Stimulated activated CD4-positive, alpha-beta T cell treated with anti-CD3 and anti-CD28 coated beads, Interleukin-4, amount 100 ng/mL, for 4 hours (primary cell): ENCODE measurements at places on chromosomes 12 and 14.

DNA sequence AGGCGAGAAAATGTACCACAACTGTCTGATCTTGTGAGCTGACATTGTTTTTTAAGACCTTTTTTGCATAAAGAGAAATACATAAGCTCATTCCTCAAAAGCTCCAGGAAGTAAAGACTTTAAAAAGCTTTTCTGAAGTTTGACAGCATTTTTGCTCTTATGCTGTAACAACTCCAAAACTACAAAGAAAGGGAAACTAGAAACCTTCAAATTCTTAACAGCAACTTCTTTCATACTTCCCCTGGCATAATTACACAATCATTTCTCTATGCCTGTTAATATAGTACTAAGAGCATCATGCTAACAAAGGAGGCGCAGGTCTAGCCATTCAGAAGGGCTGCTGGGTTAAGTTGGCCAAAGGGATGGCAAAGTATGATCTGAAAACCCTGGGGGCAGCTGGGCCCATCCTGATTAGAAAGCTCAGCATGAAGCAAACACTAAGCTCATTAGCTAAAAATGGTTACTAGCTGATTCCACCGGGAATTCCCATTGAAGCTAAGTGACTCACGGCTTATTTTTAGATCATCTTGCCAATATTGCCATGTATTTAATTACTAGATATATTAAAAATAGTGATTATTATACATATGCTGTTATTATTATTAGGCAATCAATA lies 26.1 kb upstream of the ANP32D start:
- DNase-seq: no peak

DNA sequence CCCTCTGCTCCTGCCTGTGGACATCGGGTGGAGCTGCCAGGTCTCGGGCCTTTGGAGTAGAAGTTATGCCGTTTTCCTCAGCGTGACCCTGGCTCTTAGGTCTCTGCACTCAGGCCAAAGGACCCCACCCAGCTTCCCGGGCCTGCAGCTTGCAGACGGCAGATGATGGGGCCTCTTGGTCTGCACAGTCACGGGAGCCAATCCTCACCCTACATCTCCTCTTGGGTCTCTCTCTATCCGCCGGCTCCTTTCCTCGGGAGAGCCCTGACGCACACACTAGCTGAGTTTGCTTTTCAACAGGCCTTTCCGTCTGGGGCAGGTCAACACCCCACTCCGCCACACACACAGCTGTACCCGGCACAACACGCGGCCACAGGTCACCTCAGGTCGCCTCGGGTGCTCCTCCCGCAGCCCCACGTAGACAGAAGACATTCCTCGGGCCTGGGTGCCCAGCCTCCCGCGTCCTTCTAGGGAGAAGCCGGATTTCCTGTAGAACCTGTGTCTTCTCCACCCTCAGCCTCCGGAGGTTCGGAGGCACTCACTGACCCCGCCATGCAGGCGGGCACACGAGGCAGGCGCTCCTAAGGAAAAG lies 9.9 kb downstream of the GALNT9 start:
- DNase-seq: no peak

- no peak for DNase-seq
These were observed 2.5 kb upstream of the CTDSP2 start for GRCh38 chr12:57849035-57849434.

GRCh38 chr12:47038270-47038748 lies 41.1 kb upstream of the PCED1B start:
- no peak for DNase-seq

DNA sequence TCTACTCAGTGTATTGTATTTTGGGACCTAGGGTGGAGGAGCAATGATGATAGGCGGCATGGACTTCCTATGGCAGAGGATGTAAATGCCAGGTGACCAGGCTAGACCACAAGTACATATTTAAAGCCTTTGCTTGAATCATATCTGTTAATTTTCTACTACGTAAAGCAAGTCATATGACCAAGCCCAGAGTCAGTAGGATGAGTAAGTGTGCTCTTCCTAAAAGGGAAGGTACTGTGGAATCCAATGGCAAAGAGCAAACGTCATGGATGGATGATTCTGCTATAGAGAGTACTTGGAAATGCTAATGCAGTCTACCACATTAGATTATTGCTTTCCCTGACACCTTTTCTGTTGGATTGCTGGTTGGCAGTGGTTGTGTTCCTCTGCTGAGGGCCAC lies 16.8 kb downstream of the GPATCH2L start:
- DNase-seq: no peak

- no peak for DNase-seq
These were observed 168.5 kb upstream of the RTL1 start for GRCh38 chr14:101072070-101072469.

DNA sequence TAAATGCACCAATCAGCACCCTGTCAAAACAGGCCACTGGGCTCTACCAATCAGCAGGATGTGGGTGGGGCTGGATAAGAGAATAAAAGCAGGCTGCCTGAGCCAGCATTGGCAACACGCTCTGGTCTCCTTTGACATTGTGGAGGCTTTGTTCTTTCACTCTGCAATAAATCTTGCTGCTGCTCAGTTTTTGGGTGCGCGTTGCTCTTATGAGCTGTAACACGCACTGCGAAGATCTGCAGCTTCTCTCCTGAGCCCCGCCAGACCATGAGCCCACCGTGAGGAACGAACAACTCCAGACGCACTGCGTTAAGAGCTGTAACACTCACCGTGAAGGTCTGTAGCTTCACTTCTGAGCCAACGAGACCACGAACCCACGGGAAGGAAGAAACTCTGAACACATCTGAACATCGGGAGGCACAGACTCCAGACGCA lies 8.4 kb upstream of the PIANP start:
- no peak for DNase-seq

- DNase-seq: no peak
These were observed 77.5 kb downstream of the PELI2 start for GRCh38 chr14:56195704-56196103.

DNA sequence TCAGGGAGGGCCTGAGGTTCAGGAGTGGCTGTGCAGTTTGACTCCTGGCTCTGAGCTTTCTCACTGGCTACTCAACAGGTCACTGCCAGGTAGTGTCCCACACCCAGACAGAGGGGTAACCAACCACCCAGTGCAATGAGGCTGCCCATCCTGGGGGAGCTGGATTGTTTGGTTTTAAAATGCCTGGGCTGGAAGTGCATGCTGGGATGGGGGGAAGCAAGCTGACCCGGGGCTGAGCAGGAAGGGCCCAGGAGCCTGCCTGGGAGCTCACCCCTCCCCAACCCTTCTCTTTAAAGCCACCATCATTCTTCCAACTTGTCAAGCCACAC lies 12.6 kb upstream of the ABHD12B start:
- DNase-seq: no peak

GRCh38 chr14:57962325-57963035 lies 96.6 kb upstream of the SLC35F4 start:
- no peak for DNase-seq

DNA sequence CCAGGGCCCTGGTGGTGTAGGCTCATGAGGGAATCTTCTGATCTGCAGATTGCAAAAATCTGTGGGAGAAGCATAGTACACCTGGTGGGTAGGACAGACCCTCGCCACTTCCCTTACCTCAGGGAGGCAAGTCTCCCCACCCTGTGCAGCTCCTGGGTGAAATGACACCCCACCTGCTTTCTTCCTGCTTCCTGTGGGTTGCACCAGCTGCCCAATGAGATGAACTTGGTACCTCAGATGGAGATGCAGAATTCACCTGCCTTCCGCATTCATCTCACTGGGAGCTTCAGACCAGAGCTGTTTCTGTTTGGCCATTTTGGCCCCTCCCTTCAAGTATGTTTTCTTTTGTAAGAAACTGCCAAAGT lies 4.7 kb downstream of the CLEC2D start:
- no peak for DNase-seq

GRCh38 chr12:92942905-92943304 lies 13.8 kb upstream of the EEA1 start:
- no peak for DNase-seq

DNA sequence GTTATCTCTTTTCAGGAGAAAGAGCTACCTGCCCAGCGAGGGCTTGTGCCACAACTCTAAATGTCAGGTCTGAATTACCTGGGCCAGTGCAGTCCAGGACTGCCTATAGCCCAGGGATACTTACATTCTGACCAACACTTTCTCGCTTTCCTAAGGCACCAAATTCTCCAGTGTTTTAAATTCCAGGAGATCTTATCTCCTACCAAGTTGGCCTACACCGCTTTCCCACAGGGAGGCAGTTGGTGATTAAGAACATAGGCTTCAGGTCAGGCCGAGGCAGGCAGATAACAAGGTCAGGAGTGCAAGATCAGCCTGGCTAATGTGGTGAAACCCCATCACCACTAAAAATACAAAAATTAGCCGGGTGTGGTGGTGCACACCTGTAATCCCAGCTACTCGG lies 41.1 kb downstream of the RPS29 start:
- no peak for DNase-seq

DNA sequence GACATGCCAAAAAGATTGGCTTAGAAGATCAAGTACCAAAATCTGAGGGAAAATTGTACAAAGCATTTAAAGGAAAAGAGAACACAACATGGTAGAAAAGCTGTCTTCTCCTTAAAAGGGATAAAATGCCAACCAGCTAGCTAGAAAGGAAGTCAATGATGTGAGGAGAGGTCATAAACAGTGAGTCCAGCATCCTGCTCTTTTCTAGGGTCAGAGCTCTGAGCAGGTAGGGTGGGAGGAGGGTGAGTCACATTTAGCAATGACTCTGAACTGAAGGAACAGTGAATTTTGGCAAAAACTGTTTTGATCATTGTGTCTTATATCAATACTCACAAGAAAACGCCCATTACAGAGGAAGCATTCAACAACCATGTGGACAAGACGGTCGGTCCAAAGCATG lies 322.3 kb downstream of the DAD1 start:
- no peak for DNase-seq

DNA sequence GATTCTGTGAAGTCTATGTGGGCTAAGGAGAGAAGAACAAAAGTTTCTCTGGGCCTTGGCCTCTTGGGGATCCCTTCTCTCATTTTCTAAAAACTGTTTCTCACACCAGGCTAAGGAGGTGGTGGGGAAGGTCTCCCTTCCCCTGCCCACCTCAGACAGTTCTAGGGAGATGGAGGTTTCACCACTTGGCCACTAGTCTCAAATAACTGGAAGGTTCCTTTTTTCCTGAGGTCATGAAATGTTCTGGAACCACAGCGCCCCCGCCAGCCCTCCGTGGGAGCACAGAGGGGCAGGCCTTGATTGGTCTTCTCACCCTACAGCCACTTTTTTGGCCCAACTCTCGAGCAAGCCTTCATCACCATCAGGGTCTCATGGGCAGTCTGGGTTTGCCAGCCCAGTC lies 12.6 kb downstream of the C12orf43 start:
- no peak for DNase-seq

DNA sequence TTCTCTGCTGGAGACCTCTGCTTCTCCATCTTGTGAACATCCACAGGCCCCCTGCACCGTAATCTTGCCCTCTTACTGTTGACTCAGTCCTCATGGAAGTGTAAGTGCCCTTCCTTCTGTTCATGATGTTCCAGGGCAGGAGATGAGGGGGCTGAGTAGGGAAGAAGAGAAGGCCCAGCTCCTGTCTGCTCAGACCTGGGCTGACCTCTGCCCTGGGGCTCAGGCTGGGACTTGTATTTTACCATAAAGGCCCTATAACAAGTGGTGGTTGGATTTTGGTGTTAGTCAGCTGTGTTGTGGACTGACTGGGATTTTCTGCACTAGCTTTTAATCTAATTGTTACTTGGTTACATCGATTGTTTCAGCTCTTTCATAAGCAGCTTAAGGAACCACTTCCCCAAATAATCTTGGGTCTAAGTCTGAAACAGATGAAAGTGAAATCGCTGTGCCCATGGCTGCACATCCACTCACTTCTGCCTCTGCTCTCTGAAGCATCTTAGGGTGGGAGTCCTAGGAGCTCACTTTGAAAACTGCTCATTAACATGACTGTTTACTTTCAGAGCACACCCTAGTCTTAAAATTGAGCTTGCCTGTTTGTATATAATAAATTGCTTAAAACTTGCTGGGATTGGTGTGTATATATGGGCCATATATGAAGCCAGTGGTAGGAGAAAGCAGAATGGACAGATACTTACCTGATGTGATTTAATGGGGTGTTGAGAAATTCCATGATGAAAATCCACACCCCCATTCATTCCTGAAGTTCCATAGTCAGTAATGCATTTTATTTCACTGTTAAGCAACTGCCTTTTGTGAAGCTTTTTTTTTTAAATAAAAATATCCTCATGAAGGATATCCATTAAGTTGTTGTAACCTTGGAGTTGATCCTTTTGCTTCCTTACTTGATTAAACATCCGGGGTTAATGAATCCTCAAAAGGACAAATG lies 17.7 kb downstream of the C12orf71 start:
- no peak for DNase-seq

DNA sequence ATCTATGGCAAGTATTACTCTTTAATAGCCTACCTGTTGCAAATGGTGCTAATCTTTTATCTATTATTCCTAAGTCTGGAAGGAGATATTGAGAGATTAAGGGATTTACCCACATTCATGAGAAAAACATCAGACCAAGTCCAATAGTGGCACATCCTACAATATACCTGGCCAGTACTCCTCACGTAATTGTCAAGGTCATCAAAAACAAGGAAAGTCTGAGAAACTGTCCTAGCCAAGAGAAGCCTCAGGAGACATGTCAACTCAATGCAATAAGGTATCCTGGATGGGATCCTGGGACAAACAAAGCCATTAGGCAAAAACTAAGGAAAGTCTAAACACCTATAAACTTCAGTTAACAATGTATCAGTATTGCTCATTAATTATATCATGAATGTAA lies 12.5 kb downstream of the NR2C1 start:
- no peak for DNase-seq

DNA sequence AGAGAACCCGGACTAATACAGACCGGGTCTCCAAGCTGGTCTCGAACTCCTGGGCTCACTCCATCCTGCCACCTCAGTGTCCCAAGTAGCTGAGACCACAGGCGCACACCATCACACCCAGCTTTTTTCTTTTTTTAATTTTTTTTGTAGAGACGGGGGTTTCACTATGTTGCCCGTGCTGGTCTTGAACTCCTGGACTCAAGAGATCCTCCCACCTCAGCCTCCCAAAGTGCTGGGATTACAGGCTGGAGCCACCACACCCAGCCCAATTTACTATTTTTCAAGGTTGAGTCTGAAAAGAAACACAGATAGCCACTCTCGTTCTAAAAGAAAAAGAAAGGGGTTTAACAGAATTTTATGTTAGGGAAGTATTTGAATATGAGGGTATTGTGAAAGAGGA lies 1.8 kb downstream of the ERO1A start:
- no peak for DNase-seq

- DNase-seq: no peak
These were observed 129.1 kb downstream of the GTF2A1 start for GRCh38 chr14:81091660-81092059.

DNA sequence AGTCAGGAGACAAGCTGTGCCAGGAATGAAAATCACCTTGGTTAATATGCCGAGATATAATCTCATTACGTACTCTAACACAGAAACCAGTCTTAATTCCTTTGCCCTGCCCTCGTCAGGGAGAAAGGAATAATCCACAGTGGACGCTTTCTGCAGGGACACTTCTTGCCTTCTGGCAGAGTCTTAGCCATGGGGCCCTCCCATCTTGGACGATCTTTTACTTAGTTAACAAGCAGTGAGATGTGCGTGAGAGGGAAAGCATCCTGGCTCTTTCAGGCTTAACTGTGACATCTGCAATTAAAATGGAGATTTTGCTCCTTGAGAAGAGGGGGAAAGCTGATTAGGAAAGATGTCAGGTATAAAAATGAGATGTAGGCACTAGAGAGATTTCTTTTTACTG lies 246.4 kb downstream of the TMEM132C start:
- no peak for DNase-seq

- DNase-seq: no peak
These were observed 481.8 kb downstream of the TMEM117 start for GRCh38 chr12:44317651-44318126.
